ENCODE measurements at places on chromosomes 2 and 18.

GRCh38 chr2:47196046-47196445 lies 40.9 kb upstream of the STPG4 start:
- no peak for DNase-seq

DNA sequence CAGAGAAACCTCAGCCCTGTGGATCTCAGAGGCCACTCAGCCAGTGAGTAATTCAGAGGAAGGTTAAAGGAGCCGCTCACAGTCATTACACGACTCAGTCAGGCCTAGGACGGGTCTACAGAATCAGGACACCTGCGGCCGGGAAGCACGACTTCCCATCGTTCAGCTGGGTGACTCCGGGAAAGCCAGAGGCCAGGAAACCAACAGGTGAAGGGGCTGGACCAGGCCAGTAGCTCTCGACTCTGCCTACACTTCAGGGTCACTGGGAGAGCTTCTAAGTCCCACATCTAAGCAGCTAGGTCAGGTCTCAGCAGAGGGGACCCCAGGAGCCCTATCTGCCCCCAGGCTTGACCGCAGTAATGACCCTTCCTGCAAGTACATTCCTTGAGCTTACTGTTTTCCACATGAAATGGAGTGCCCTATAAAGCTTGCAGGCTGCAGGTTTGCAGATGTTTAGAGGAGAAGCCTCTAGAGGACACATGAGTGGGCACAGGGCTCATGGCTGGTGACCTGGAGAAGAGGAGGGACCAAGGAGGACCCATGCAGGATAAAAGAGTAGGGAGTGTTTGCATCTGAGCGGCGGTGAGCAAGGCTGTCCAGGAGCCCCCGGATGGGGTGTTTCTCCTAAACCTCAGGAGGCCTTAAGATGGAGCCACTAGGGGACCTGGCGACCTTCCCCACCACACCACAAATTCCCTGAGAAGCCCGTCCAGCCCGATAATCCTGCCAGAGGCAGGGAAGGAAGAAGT lies 9.5 kb downstream of the DIPK1C start:
- no peak for DNase-seq

DNA sequence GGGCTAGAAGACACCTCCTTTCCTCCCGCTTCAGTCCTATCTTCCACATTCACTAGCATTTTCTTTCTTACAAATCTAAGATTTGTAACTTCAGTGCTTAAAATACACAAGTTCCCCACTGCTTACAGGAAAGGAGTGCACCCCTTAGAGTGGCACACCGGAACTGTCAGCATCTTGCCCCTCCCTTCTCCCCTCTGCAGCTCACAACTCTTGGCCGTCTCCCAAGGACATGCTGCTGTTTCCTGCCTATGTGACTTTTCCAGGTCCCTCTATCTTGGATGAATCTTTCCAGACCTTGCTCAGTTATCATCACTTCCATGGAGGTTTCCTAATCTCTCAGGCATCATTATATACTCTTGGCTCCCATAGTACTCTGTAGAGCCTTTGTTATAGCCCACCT lies 334.8 kb downstream of the CELF4 start:
- no peak for DNase-seq

DNA sequence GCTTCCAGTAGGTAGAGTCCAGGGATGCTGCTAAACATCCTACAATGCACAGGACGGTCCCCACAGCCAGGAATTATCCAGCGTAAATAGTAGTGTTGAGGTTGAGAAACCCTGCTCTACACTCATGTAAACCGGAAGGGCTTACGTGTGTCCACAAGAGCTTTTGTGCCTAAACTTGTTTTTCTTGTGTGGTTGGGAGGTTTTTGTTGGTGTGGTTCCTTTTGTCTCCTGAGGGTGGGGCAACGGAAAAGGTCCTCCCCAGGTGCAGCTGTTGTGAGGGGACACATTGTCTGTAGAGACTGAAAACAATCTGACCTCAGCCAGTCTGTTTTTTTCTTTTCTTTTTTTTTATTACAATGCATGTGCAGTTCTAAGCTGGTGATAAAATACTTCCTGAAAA lies 72.7 kb upstream of the MGAT5 start:
- peak; percentile 64 for DNase-seq

GRCh38 chr2:12764075-12764730 lies 47.5 kb downstream of the TRIB2 start:
- DNase-seq, result no peak

GRCh38 chr2:149329489-149330126 lies 779 bp upstream of the LYPD6 start:
- peak; percentile 67 for DNase-seq

DNA sequence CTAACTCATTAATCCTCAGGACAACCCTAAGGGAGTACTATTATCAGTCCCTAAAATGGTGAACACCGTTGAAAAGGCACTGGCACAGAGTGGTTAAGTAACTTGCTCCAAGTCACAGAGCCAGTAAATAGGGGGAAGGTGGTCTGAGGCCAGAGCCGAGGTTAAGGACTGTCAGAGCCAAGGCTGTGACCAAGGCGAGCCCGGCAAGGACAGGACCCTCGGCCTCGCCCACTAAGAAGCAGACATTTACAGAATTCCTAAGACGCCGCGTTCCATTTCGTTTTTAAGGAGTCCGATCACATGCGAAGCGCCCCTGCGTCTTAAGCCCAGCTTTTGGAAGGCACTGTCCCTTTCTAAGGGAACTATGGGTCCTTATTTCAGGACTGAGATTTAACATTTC lies 1.1 kb downstream of the PDIA6 start:
- DNase-seq, result no peak

DNA sequence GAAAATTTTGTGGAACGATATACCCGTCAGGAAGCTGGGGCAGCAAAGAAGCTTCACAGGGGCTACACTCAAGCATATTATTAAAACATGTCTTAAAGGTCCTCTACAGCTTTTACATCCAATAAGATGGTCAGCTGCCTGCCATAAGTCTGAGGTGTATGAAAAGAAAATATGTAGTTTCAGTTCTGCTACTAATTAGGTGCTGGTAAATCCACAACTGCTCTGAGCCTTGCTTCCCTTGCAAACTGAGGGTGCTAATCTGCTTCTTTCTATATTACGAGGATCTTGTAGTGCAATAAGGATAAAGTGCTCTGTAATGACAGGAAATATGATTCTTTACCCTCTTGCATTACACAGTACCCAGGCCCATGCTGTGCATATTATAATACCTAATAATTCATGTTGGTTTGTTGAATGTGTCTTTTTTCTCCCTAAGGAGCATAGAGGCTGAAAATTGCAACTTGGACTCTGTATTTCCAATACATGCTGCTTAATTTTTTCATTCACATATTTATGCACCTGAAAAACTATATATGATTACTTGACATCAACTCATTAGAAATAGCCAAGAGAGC lies 14.5 kb upstream of the SLC8A1 start:
- no peak for DNase-seq

DNA sequence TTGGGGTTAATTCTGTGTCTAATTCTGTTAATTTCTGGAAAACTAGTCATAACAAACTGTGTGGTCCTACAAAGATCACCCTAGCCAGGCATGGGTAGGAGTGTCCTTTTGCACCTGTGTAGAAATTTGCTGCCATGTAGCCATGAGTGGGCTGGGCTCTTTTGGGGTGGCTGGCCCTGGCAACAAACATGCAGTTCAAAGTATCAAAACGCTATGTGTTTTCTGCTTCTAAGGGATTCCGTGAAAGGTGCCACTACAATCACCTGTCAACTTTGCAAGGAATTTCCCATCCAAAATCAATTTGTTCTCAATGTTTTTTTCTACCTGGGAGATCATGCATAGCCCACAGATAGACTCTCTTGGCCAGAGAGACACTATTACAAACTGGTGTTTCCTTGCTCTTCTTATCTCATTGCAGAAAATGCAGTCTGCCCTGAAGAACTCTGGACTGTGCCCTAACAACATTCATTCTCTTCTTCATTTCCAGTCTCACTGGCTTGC lies 537.7 kb upstream of the ID2 start:
- no peak for DNase-seq

DNA sequence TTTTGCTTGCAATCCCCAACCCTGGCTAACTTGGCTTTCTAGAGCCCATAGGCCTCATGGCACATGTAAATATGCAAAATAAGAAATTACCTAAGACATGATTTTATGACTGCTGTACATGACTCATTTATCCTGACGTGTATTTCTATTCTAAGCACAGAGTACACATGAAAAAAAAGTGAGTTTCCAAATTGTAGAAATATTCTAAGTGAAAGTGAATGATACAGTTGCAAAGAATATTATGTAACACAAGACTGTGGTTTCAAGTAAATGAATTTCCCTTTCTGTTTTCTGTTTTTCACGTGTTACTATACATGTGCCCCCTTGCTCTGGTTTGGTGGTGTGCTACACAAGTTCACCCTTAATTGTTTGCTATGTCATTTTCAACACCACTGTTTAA lies 162.4 kb downstream of the LRP1B start:
- no peak for DNase-seq

DNA sequence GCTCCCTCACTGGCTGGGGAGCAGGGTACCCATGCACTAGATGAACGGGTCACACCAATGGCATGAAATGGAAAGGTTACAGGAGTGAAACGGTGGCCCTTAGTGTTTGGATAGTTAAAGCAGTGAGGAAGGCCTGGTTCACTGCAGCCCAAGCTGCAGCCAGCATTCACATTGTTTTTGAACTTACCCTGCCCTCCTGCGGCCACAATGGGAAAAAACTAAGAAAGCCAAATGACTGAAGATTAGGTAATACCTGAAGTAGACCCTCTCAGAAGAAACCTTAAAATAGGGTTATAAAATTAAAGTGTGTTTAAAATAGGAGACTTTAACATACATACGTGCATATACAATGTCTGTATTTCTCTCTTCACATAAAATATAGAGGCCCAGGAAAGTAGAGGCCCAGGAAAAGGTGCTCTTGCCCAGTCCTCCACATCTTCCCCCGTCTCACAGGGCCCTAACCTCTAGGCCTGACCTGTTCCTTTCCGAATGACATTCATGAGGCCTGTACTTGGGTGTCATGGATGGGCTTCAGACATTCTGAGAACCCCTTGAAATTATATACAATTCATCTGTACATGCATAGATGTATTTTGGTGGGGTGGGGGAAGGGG lies 33.3 kb downstream of the DOK1 start:
- DNase-seq, result peak; percentile 38

GRCh38 chr2:54899576-54900200 lies 150.6 kb downstream of the RTN4 start:
- peak; percentile 16 for DNase-seq

GRCh38 chr2:177556153-177556552 lies 163.6 kb downstream of the AGPS start:
- no peak for DNase-seq

GRCh38 chr18:51721388-51721787 lies 523.9 kb upstream of the MEX3C start:
- no peak for DNase-seq

DNA sequence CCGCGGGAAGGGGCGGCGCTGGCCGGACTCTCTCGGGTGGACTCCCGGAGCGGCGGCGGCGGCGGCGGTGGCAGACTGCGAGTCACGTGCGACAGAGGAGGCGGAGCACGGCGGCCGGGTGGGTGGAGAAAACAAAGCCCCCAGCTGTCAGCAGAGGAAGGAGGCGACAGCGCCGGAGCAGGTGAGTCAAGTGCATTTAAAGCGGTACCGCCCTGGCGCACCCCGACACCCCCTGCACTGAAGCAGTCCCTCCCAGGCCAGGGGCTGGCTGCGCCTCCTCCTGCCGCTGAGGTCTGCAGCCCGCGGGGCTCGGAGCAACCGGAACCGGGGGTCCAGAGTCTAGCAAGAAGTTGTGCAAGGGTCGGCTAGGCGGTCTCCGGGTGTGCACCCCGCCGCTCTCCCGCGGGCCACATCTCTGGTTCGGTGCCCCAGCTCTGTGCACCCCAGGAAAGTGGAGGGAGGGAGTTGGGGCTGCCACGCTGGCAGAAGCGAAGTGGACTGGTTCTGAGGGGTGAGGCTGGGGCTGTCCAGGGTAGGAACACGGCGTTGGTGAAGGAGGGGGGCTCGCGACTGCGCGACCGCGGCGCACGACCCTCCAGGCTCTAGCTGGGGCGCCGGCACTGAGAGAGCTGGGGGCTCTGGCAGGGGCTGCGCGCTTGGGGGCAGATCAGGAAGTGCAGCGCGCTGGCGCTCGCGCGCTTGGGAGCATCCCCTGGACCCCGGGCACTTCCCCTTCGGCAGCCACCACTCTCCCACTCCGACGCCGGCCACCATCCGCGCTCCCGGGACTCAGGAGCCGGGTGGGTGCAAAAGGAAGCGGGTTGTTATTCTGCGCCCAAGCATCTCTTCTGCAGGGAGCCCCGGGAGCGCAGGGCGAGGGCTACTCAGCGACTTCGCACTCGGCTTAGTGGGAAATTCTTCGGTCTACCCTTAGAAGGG lies 64.0 kb upstream of the MAPRE2 start:
- DNase-seq, result peak; percentile 86

DNA sequence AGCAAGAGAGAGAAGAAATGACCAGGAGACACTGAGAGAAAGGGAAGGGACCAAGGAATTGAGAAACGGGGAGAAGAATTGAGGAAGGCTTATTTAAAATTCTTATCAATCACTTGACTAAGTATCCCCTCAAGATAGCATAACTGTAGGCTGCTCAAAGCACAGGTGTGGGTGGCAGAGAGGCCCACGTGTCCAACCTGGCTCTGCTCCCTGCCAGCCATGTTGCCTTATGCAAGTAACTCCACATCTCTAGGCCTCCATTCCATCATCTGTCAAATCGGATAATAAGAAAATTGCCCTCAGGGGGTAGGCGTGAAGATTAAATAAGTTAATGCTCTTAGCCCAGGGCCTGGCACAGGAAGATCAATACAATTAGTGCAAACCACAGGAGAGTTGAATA lies 7.4 kb upstream of the NPAS2 start:
- DNase-seq, result no peak
